ENCODE measurements at places on chromosomes 4 and X.

DNA sequence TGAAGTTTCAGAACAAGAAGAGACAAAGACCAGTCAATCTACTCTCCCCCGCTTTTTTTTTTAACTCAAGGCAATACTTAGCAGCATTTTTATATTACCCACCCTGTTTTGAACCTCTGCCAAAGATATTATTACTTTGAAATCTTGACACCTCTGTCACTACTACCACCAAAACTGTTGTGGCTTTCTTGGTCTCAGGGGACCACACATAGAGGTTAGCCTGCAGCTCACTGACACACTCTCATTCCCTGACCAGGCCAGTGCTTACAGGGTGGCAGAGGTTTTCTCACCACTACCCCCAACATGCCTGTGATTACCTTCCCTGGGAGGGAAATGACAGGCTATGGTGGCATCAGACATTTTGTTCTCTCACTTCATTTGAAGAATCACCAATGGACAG, 137.4 kb upstream of the STIM2 start:
- no peak for DNase-seq

- peak; percentile 46 for DNase-seq
Observed at GRCh38 chrX:129925305-129926092, 19.5 kb downstream of the UTP14A start.

DNA sequence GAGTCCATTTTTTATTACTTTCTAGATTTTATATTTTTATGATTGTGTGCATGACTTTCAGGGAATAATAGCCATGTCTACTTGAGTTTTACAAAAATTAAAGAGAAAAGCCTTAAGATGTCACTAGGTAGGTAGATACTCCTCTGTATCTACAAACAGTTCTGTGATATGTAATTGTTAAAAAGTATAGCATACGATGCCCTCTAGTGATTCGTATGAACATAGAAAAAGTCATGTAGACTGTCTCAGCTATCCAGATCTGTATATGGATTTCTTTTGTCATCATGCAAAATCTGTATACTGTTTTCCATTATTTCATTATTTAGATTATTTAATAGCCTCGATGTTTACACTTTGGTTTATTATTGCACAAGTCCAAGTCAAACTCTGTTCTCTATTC, 856.6 kb downstream of the CENPC start:
- DNase-seq = no peak

DNA sequence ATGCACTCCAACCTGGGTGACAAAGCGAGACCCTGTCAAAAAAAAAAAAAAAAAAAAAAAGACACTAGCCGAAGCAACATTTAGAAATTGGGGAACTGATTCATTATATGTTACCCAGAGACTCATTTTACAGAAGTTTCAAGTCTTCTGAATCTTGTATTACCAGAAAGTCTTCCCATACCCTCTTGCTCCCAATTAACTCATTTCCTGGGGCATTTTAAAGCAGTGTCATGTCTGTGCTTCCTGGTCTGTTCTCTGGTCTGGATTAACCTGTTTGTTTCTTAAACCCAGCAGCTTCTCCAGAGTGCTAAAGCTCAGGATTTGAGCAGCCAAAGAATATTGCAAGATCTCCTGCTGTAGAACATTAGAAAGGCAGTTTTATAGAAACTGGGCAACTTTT, 43.7 kb downstream of the FRMPD3 start:
- DNase-seq = no peak

DNA sequence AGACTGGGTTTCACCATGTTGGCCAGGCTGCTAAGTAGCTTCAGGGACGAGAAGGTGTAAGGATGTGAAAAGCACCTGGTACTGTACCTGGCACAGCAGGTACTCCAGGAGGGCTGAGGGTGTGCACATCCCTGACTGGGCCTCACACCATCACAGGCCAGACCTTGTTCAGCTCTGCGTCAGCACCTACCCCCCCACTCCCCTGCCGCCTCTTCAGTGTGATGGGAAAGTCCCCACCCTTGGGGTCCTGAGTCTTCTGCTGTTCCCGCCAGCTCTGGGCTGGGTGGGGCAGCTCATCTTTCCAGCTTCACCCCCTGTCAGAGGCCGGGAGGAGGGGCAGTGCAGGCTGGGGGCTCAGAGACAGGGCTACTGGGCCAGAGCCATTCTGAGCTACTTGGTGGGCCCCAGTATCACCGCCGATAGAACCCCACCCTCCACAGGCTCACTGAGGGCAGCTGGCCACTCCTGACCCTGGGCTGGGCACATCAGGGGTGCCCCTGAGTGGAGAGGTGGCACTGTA, 6.7 kb upstream of the SH3BP2 start:
- DNase-seq = no peak

DNA sequence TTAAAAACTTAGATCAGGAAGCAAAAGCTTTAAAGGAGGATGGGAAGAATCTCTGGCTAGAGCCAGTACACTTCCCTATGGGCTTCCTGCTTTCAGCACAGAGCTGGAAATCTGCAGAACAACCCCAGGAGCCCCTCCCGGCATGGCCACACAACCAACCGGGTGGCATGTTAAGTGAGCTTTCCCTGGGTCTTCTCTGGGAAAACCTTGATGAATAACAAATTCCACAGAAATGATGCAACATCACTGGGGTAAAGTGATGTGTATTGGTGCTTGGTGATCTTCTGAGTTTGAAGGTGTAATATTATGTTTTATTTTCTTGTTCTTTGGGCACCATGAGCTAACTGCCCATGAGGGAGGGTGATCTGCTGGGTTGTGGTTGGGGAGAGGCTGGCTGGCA, 22.1 kb downstream of the NHS start:
- DNase-seq = no peak

DNA sequence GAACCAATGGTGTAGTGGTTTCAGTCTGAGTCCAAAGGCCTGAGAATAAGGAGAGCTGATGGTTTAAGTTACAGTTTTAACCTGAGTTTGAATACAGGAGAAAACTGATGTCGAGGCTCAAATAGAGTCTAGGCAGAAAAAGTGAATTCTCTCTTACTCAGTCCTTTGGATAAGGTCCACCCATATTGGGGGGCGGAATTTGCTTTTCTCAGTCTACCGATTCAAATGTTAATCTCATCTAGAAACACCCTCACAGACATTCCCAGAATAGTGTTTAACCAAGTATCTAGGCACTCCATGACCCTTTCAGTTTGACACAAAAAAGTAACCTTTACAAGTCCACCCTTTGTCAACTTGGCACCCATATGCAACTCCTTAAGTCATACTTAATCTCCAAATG, 216.0 kb downstream of the GRID2 start:
- DNase-seq = no peak

DNA sequence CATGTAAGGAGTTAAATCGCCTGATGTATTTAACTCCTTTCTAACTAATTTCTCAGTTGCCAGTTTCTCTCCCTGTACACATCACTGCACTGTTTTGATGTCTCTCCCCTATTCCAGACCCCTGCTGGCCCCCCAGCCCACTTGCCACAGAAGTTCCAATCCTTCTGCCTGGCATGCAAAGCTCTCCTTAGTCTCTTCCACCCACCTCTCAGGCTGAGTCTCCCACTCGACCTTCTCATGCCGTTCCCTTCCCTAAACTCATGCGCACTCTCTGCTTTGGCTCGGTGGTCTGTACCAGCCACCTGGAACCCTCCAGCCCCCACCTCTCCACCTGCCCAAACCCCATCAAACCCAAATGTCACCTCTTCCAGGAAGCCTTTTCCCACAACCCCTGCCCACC, 56.9 kb downstream of the APLN start:
- DNase-seq = no peak

DNA sequence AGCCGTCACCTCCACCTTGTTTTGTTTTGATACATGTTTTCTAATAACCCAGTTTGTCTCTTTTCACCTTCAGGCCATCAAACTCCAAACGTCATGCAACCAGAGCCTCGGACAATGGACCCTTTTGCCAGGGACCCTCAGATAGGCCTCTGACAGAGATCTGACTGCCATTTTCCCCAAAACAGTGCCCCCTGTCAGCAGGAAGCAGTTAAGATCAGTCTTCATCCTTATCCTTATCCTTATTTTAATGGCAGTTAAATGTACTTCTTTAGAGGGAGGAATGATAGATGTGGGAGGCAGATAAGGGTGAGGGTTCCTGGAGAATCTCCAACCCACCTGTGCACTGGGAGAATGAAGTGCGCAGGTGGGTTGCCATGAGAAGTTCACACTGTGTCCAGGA, 135.7 kb downstream of the ANAPC10 start:
- DNase-seq = no peak

GRCh38 chr4:112422644-112423043, 93.3 kb downstream of the NEUROG2 start:
- no peak for DNase-seq

- no peak for DNase-seq
Observed at GRCh38 chr4:169443748-169444147, 168.6 kb downstream of the NEK1 start.

GRCh38 chr4:138692411-138692810, 323.2 kb upstream of the NOCT start:
- DNase-seq = no peak

DNA sequence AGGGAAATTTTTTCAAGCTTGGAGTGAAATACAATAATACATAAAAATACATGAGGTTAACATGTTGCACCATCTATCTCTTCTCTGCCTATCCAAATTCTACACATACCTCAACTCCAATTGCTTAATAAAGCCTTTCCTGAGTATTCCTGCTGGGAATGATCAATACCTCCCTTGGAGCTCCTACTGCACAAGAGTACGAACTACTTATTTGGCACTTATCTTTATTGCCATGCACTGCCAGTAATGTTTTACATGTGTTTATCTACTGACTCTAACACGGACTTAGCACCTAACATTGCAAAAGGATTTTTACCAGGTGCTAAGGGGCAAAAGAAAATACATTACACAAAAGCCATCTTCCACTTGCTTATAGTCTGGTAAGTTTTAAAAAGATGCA, 80.2 kb downstream of the ADGRA3 start:
- DNase-seq = no peak

DNA sequence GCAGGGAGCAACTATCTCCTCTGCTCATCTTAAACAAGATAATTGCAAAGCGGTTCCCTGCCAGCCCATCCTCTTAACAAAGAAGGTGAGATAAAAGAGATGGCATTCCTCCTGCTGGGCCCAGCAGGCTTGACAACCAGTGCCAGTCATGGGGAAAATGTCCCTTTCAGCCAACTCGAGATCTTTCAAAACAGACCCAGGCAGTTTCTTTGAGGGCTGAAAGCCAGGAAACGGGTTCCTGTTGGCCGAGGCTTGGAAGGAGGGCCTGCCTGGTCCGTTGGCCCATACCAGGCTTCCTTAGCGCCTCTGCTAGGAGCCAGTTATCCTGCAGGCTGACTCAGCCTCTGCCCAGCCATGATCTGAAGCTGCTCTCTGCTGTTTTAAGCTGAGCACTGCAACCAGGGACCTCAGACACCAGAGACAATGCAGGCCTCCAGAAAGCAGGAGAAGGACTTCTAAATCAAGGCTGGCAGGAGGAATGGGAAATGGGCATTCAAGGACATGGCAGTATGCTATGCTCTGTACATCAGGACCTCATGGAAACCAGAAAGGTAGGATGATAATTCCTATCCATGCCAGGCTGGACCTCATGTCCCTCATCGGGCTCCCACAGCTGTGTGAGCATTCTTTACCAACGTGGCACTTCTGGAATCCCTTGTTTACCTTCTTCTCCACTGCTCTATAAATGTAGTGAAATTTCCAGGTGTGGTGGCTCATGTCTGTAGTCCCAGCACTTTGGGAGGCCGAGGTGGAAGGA, 42.4 kb upstream of the SLC2A9 start:
- DNase-seq = no peak

DNA sequence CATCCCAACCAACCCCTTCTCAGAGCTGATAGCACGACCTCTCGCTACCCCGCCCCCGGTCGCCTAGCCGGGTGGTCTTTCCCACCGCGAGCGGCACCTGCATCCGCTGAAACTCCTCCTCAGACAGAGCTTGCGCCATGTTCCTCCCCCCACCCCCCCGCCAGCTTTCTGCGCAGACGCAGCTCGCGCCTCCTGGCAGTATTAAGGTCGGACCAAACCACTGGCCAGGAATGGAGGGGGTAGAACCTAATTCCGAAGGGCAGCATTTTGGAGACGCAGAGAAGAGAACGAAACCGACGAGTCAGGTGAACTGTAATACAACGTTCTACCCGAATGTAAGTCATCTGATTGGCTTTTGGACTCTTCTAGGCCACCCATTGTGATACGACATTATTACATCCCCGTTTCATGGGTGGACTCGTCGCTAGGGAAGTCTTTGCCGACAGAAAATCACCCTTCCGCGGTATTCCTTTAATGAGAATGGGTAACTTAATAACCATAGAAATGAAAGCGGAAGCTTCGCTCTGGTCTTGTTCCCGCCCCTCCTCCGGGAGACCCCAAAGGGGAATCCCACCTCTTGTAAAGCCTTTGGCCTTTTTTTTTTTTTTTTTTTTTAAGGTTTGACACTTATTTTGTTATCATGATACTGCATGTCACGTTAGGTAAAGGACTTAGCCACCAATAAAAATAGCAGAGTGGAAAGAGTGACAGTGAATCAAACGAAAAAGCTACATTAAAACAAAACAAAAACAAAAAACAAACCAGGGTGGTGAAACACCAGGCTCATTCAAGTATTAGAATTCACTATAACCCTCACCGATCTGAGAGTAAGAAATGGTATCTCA, at the start of gene GRIPAP1:
Gene GRIPAP1 (minus strand): TSS at position 174 of the 845 bp plus-strand sequence. CDS start 35 bp downstream, at position 139.
- DNase-seq = peak; percentile 59

DNA sequence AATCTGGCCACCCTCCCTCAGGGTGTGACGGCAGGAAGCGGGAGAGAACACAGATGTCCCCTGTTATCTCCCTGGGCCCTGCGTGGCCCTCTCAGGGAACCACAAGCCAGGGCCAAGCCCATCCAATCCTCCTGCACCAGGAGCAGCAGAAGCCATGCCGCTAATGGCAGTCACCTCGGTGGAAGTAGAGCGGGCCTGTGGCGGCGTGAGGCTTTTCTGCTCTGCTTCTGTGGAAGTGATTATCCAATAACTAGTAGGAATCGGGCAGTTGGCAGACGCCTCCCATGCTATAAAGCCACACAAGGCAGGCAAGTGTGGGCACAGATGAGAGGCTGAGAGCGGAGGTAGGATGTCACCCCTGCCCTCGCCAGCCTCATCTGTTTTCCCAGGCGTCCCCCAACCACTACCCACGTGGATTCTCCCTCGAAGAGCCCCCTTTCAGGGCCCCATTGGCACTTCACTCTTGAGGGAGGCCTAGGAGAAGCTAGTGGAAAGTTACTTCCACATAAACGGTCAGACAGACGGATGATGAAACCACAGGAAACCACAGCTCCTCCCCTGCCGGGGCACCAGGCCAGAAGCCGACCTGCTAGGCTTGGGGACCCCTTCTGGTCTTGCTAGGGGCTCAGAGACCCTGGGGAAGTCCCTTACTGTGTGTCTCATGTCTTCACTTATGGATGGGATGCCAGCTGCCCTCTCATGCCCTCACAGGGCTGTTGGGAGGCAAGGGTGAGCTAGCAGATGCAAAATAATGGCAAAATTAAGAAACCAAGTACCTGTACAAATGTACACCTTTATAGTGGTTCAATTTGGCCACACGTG, 18.8 kb upstream of the TMSB4X start:
- DNase-seq = no peak

DNA sequence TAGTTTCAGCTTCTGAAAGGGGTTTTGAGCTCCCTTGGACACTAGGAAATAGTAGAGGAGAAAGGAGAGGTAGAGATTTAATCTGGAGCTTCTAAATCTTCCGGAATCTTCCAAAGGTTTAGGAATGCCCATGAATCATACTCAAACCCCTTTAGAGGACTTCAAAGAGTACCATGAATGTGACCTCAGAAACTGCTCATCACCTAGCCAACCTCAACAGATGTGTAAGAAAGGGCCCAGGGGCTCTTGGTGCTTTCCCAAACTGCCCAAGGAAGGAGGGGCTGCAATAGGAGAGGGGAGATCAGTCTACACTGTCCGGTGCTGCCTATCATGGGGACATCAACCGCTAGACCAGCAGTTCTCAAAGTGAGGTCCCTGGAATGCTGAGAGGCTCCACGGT, 109.1 kb downstream of the RBM47 start:
- no peak for DNase-seq

All from stimulated activated CD8-positive, alpha-beta memory T cell treated with anti-CD3 and anti-CD28 coated beads, Interleukin-4, amount 100 ng/mL, for 1 hour (primary cell).